ENCODE measurements at places on chromosomes 16 and 17.

GRCh38 chr16:27313422-27314160 is at the start of gene IL4R:
Gene IL4R (plus strand): TSS chr16:27313974. CDS start chr16:27340204, 26,230 bp downstream.
- no peak for DNase-seq

GRCh38 chr16:71895679-71896365 is 491 bp downstream of the IST1 start:
- peak; percentile 86 for DNase-seq

DNA sequence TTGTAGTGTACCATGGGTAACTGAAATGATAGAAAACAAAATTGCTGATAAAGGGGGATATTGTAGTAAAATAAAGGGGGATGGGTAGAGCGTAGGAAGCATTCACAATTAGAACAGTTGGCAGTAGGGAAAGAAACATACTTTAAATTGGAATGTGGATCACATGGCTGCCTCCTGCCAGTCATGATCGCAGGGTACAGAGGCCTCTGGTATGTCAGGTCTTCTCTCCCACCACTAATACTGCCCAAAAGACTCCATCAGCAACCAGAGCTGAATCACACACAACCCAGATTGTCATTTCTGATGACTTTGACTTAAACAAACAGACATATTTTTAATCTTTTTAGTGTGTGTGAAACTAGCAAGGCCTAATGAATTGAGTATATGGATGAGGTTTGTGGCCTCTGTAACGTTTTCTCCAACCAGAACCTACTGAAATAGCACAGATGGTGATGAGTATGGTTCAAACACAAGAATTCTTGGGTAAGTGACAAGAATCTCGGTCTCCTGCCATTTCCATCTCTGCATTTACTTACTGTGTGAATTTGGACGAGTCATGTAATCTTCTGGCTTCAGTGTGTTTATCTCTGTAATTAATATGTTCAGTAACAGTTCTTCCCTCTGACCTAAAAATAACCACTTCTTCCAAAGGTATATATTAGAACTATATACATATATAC is 112.6 kb downstream of the USP22 start:
- DNase-seq: no peak

DNA sequence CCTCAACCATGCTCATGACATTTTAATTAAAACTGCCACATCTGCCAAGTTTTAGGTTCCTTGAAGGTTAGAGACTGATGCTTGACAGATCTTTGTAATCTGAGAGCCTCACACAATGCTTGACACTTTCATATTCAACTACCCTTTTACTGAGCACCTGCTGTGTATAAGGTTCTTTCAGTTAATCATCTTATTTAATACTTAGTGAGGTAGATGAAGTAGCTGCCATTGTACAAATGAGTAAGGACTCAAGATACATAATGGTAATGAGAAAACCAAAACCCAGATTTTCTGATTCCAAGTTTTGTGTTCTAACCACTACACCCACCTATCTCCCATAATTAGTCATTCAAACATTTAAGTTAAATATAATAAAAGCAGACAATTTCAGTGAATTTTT is 35.4 kb upstream of the ARL6IP1 start:
- DNase-seq: no peak

DNA sequence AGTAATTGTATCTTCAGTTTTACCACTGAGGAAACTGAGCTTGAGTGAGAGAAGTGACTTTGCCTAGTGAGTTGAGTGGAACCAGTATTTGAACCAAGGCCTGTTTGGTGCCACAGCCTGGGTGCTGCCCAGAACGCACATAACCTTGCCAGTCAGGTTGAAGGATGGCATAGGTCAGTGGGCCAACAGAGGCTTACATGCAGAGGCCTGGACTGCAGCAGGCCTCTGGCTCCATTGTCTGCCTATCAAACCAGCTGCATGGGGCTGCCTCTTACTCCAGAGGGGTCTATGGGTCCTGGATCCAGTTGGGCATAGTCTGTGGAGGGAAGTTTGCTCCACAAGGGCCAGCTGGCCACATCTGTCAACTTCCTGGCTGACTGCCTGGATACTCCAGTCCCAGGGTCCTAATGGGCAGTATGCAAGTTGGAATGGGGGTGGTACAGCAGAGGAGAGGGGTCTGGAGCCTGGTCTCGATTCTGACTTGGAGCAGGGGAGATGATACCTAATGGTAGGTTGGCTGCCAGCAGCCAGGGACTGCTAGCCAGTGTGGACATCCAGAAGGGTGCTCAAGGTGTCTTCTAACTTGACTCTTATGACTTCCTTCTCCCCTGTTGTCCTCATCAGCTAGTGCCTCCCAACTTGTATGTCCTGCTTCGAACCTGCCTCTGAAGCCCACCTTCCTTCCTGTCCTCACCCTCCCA is 11.1 kb upstream of the RNF112 start:
- DNase-seq: no peak

DNA sequence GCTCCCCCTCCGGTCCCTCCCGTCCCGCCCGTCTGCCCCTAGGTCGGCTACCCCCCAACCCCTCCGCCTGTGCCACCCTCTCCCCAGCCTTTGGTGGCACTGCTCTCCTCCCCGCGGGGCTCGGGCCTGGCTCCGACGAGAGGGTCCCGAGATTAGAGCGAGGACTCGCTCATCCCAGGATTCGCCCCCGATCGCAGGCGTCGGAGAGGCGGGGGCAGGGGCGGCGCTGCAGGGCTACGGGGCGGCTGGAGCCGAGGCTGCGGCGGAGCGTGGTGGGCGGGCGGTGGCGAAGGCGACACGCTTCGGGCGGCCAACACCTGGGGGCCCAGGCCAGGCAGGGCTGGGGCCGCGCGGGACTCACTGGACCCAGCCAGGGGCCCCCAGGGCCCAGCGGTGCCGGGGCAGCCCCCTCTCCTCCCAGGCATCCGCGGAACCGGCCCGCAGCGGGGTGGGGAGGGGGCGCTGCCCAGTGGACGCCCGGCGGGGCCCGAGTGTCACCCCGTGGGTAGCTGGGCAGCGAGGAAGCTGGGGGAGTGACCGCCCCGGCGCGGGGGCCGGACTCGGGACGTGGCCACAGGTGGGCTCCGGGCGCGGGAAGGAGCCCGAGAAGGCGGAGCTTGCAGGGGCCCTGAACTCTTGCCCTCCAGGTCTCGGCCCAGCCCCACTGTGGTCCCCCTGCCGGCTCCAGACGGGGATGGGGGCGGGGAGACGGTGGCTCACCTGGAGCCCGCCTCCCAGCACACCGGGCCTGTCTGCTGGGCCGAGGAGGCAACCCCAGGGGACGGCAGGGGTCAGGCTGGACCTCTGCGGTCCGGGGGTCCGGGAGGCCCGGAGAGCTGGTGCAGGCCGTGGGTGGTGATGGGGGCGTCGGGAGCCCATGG is 1.5 kb downstream of the MGAT5B start:
- no peak for DNase-seq
